Fibroblast of skin of left quadriceps (primary cell): ENCODE measurements at places on chromosomes 7 and 10.

GRCh38 chr7:50660040-50660829, 95.0 kb upstream of the DDC start:
- no peak for DNase-seq

GRCh38 chr10:104403636-104404035, 50.0 kb downstream of the CFAP58 start:
- no peak for DNase-seq

- DNase-seq: no peak
Observed at GRCh38 chr10:78516236-78516635, 482.6 kb downstream of the RPS24 start.

DNA sequence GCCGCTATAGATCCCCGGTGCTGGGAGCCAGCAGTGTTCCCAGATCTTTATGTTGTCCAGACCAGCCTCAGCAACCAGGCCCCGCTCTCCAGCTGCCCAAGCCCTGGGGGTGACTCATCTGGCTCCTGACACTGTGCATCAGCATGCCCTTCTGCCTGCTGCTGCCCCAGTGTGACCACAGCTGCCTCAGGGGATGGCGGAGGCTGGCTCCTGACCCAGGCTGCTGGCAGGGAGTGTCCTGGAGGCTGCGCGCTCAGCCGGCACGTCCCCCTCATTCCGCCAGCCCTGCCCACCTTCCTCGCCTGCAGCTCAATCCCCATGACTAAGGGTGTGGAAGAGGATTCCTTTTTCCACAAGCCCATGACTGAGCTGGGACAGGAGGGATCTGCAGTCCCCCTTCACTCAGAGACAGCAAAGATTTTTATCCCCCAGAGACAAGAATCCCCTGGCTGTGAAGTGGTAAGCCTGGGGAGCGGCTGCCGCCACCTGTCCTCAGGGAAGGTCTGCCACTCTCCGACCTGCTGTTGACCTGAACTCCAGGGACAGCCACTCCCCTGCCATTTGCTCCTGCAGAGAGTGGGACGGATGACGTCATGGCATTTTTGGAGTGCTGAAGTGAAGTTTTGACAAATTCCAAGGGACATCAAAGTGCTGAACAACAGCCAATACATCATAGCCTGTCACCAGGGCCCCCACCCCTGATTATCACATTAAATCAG, 182.8 kb upstream of the BMPER start:
- no peak for DNase-seq

- DNase-seq: no peak
Observed at GRCh38 chr10:132808383-132809231, 22.7 kb upstream of the NKX6-2 start.

DNA sequence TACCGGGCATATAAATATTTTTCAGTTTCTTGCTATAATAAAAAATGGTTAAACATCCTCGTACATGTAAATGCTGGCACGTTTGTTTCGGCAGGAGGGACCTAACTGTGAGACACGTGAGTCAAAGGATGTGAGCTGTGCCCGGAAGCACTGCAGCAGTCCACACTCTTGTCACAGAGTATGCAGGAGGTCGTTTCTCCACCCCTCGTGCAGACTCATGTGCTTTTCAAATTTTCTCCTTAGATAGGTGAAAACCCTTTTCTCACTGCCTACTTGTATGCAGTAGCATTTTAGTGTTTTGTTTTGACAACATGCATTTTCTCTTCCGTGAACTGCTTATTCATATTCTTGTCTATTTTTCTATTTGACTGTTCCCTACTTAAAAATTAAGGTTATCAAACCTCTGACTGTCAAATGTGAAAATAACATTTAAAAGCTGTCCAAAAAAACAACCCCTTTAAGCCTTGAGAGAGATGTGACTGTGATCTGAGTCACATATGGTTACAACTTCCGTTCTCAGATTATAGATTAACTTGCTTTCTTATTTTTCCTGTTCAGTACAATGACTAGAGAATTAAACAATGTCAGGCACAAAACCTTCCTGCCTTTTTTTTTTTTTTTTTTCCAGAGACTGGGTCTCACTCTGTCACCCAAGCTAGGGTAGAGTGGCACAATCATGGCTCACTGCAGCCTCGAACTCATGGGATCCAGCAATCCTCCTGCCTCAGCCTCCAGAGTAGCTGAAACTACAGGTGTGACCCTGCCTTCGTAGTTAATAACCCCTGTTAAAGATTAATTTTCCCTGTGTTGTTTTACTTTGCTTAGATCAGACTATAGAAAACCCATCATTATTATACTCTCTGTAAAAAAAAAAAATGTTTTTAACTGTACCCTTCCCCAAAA, 45.1 kb downstream of the DPY19L1 start:
- DNase-seq: no peak

GRCh38 chr7:142385491-142386340, 127.9 kb upstream of the PRSS58 start:
- peak; percentile 56 for DNase-seq

DNA sequence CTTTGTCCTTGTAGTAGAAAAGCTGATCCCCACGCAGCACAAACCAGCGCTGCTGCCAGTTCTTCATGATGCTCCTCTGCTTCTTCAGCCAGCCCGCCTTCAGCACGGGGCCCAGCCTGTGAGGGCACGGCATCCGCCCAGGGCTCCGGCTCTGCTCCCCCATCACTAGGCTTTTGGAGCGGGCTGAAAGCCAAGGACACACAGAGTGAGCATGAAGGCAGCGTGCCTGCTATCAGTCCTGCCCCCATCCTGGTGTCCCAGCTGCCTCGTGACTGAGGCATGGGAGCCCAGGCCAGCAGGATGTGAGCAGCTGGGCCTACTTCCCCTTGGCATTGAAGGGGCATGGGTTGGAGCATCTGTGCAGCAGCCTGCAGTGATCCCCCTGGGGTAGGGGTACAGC, 21.9 kb downstream of the ARHGAP22 start:
- DNase-seq: no peak
